Panc1 (cell line): ENCODE measurements at places on chromosomes 2 and 18.

- no peak overlapping the region for H3K4me3 ChIP-seq
- H3K27me3 ChIP-seq, result no peaks in the 10 kb centered on the region
- H3K36me3 ChIP-seq, result no peaks in the 10 kb centered on the region
- no peaks in the 10 kb centered on the region for H3K4me1 ChIP-seq
- DNase-seq, result no peak
- H3K27ac ChIP-seq, result no peak overlapping the region
These were observed 62.8 kb upstream of the YWHAQ start for GRCh38 chr2:9693646-9694045.

DNA sequence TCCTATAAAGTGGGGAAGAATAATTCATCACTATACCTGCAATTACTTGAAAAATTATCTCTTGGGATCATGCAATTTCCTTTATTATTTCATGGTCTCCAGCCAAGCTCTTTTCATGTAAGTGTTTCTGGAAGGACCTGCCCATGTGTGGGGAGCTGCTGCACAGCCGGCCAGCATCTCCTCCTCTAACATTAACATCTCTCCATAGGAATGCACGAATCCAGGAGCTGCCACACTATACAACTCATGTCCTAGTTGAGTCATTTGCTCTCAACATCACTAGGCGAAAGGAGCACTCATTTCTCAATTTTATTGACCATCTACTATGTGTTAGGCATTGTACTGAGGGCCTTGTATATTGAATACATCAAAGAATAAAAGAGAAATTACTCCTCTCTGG lies 144.3 kb upstream of the ERBB4 start:
- H3K27me3 ChIP-seq, result no peaks in the 10 kb centered on the region
- no peaks in the 10 kb centered on the region for H3K4me1 ChIP-seq
- no peak overlapping the region for H3K4me3 ChIP-seq
- H3K27ac ChIP-seq, result no peak overlapping the region
- no peaks in the 10 kb centered on the region for H3K36me3 ChIP-seq

DNA sequence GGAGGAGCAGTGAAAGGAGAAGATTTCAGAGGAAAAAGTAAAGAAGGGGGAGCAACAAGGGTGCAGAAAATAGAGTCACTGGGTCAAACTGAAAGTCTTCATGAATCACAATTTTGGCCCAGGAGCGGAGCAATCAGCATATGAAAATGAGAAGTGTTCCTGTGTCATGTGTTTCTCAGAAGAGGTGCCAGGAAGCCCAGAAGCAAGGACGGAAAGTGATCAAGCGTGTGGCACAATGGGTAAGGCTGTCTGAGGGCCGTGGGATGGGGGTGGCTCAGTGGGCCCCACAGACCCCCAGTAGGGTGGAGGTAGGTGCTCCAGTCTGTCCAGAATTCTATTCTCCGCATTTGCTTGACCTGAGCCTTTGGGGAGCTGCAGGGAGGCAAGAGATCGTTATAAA lies 44.2 kb downstream of the SP140 start:
- no peak overlapping the region for H3K27ac ChIP-seq
- H3K4me1 ChIP-seq, result no peaks in the 10 kb centered on the region
- no peaks in the 10 kb centered on the region; the same call in 1 of the 2 replicates for H3K36me3 ChIP-seq

- H3K4me1 ChIP-seq, result no peaks in the 10 kb centered on the region
- no peaks in the 10 kb centered on the region for H3K36me3 ChIP-seq
- no peaks in the 10 kb centered on the region; the same call in 1 of the 2 replicates for H3K27me3 ChIP-seq
These were observed 146.3 kb downstream of the LAMA3 start for GRCh38 chr18:23835506-23835905.

GRCh38 chr2:214328941-214329340 lies 81.9 kb upstream of the VWC2L start:
- H3K27me3 ChIP-seq, result no peaks in the 10 kb centered on the region
- no peak overlapping the region for H3K4me3 ChIP-seq
- no peak overlapping the region for H3K27ac ChIP-seq
- no peaks in the 10 kb centered on the region for H3K36me3 ChIP-seq
- no peak for DNase-seq
- H3K4me1 ChIP-seq, result no peaks in the 10 kb centered on the region
